ACHN (cell line): ENCODE measurements at places on chromosomes 13 and 19.

DNA sequence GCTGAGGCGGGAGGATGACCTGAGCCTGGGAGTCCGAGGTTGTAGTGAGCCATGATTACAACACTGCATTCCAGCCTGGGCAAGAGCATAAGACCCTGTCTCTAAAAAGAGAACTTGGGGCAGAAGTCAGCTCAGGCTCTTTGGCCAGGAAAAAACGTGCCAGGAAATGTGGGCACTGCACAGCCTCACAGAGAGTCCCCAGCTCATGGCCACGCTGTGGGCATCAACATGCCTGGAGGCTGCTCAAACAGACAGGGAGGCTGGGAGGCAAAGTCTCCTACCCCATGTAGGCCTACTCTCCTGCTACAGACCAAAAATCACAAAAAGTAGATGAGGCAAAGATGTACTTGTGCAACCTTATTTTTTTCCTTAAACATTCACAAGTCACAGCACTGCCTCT is 49.4 kb downstream of the PEPD start:
- no peak for DNase-seq

- DNase-seq, result no peak
These were observed 4.2 kb downstream of the FNDC3A start for GRCh38 chr13:48979892-48980291.

- DNase-seq, result no peak
These were observed 808.6 kb upstream of the ARGLU1 start for GRCh38 chr13:107376341-107377125.

DNA sequence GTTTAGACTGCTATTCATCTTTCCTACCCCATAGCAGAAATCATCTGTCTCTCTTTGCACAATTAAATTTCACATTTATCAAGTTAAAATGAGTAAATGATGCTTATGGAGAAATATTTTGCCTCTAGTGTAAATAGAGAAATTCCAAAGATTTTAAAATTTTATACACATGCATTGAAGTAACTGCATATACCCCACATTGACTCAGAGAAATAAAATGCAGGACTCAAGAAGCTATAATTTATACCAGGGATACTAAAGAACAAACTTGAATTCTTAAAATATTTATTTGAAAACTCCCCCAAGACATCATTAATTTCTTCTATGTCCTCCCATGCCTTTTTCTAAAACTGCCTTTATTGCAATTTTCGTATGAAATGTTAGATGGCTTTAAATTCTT is 165.8 kb downstream of the DIAPH3 start:
- no peak for DNase-seq

- DNase-seq, result no peak
These were observed 11.5 kb downstream of the TM6SF2 start for GRCh38 chr19:19261350-19262189.

GRCh38 chr13:27076421-27076820 is 95.2 kb downstream of the USP12 start:
- DNase-seq, result no peak

DNA sequence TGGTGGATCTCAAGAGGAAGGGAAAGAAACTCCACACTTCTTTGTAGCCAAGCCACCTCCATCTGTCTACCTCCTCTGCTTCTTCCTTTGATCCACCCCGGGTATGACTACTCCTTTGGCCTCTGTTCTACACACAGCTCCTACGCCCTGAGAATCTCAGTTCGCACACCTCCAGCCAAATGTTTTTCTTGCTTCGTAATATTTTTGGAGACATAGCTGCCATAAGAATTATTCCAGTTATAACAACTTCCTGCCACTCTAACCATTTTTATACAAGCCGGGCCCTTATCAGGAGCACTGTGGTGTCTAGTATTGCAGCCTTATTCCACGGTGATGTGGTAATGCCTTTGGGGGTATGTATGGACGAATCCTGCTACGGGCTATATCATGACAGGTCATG is 126.7 kb downstream of the STARD13 start:
- no peak for DNase-seq
